NCI-H1092 treated with DMSO at 0.1 percent for 48 hours (cell line): ENCODE measurements at places on chromosomes 4 and X.

GRCh38 chr4:127997534-127998388 is 32.6 kb downstream of the ABHD18 start:
- DNase-seq = no peak

DNA sequence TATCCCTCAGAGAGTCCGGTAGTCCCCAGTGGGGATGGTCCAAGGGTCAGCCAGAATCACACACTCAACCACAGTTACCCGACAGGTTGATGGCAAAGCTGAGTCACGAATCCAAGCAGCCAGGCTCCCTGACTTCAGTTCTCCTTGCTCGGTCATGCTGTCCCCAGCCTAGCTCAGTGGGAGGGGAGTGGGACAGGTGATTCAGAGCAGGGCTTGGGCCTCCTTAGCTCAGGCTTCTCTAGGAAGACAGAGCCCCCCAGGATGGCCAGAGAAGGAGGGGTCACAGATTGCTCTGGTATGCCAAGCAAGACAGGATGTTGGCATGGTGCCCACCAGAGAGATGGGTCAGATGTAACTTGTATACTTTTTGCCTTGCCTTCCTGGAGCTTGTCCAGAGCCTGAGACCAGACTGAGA is 66.5 kb downstream of the EFNB1 start:
- DNase-seq = no peak

GRCh38 chrX:68941385-68941952 is 112.6 kb downstream of the EFNB1 start:
- DNase-seq = no peak

DNA sequence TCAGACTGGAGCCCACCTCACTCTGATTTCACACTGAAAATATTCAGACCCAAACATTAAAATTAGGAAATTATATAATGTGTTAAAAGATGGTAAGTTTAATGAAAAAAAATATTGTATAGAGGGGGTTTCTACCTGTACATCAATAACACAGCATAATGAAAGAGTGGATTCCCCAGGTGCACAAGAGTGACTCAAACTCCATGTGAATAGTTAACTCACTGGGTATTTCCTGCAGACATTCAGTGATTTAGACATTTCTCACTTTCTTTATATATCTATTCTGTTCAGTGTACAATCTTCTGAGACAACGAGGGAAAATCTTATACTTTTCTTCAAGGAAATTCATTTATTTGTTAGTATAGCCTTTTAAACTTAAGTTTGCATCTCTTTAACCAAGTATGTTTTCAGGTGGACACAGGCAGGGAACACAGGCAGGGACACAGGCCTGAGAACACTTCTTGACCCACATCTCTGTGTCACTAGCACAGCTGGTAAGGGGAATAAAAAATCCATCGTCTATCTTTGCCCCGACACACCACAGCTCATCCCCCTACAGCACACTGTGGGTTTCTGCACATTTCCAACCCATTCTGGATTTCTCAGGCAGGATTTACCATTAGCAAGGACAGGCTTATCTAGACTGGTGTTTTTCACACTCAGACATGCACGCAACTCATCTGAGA is 525.5 kb upstream of the BOD1L1 start:
- DNase-seq = no peak

DNA sequence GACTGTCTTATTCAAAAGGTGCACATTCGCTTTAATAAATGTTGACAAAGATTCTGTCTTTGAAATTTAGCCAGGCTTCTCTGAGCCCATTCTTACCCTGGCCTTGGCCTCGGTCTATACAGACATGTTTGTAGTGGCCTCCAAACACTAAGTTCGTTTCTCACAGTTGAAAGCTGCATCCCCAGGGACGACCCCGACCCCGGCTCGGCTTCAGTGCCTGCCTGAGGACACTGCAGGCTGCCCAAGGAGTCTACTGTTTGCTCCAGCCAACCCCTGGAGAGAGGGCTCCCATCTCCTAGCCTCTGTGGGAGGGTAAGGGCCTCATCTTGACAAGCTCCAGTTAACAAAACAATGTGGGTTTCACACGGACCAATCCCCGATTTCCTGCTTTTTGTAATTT is 390.6 kb upstream of the ZFP42 start:
- no peak for DNase-seq

DNA sequence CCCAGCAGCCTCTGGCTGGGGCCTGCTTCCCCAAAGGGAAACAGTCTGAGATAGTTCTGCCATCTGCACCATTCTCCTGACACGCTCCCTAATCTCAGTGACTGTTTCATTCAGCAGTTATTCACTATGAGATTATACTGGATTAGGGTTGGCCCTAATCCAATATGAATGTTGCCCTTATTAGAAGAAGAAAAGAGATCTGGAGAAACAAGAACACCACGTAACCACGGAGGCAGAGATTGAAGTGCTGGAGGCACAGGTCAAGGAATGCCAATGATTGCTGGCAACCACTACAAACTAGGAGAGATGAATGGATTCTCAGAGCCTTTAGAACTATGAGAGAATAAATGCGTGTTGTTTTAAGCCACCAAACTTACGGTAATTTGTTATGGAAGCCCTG is 7.4 kb downstream of the ACOX3 start:
- DNase-seq = no peak

- DNase-seq = no peak
Measured at GRCh38 chr4:30802622-30803323, 82.6 kb downstream of the PCDH7 start.

GRCh38 chr4:183848805-183849204 is 56.3 kb upstream of the STOX2 start:
- no peak for DNase-seq

DNA sequence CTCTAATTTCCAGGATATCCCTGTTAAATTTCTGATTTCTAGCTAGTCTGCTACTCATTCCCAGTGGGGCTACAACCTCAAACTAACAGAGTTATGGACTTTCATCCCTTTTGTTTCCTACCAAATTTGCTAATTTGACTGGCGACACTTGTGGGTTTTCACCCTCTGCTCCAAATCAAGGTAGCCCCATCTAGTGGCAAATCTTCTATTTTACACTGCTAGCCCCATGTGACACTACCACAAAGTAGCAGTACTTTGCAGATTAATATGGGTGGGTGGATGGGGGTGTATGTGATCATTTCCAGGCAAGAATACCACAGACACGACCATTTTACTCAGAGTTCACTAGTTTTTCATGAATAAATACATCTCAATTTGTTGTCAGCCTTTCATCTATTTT is 150.3 kb downstream of the MSL3 start:
- peak; percentile 47 for DNase-seq

- DNase-seq = peak; percentile 65
Measured at GRCh38 chr4:78057600-78058550, 752 bp downstream of the FRAS1 start.

- no peak for DNase-seq
Measured at GRCh38 chr4:40583850-40584439, 45.7 kb downstream of the RBM47 start.

GRCh38 chr4:122625156-122625555 is 4.3 kb upstream of the IL21 start:
- no peak for DNase-seq

DNA sequence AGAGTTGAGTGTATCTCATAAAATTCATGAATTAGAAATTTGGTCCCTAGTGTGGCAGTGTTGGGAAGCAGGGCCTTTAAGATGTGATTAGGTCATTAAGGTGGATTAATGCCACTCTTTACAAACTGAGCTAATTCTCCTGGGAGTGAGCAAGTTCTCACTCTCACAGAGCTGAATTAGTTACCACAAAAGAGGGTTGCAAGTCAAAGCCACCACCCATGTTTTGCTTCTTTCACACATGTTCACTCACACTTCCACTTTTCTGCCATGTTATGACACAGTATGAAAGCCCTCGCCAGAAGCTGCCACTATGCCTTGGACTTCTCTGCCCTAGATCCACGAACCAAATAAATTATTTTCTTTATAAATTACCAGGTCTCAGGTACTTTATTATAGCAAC is 332.1 kb downstream of the ARAP2 start:
- DNase-seq = no peak

GRCh38 chr4:142331132-142331531 is 515.0 kb downstream of the INPP4B start:
- DNase-seq = no peak

- DNase-seq = no peak
Measured at GRCh38 chrX:133649651-133650050, 234.4 kb upstream of the GPC4 start.
